Pulmonary artery endothelial cell (primary cell): ENCODE measurements at places on chromosomes 2 and 18. TPM values are rescaled to one million over a fixed set of nuclear protein-coding genes. Genes with fewer than 3 reads are reported as not detected.

GRCh38 chr18:80106482-80107051 lies 2.5 kb upstream of the ADNP2 start:
- DNase-seq = no peak

DNA sequence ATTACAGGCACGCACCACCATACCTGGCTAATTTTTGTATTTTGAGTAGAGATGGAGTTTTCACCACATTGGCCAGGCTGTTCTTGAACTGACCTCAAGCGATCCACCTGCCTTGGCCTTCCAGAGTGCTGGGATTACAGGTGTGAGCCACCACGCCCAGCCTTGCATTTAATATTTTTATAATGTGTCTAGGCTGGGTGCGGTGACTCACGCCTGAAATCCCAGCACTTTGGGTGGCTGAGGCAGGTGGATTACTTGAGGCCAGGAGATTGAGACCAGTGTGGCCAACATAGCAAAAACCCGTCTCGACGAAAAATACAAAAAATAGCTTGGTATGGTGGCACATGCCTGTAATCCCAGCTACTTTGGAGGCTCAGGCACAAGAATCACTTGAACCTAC lies 3.2 kb downstream of the RPL37A start:
- no peak for DNase-seq

GRCh38 chr2:72094701-72095100 lies 53.0 kb downstream of the CYP26B1 start:
- DNase-seq = no peak

DNA sequence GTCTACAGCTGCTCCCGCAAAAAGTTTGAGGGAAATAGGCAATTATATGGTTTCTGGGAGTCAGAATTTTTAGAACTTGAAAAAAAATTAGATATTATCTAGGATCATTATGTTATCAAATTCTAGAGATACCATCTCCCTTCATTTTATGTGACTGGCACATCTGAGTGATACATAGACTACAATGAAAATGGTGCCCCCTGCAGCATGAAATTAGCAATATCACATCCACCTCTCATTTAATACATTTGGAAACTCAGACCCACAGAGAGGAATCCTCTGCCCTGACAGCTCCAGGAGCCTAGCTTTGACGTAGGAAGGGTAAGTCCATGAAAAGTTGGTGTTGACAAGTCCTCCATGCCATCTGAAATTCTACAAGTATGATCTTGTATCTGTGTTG lies 381.6 kb downstream of the SUCLG1 start:
- DNase-seq = no peak

DNA sequence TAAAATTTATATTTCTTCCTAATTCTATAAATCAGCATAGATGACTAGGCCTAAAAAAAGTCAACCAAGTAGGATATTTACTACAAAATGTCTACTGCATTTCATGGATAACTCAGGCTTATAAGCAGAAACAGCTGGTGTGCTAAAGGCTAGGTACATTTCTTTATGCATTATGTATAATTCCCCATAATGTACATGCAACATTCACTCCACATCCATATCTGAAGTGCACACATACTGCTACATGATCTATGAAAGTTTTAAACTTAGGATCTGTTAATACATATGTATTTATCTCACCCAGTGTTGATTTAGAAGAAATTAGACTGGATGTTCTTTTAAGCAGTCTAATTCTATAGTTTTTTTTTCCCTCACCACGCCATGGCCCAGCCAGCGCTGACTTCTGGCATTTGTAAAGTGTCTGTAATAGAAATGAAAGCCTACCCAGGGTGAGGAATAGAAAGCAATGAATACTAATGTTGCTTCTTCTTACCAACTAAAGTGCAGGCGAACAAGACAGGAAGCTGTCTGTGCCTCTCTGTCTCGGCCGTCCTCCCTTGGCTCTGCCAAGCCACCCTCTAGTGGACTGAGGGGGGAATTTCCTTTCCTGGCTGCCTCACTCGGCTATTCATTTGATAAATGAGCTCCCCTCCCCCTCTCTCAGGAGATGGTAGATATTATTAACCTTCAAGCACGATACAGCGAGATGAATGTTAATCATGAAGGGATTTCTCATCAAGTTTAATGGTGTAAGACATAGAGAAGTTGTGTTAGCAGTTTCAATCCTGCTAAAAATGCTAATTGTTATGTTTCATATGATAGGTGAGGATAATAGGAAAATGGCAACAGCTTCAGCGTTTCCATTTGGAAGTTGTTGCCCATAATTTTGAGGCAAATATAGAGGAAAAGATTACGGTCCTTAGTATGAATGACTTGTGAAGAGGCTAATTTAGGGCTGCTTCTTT lies 384.5 kb downstream of the MTX2 start:
- DNase-seq = peak; percentile 15

GRCh38 chr18:43277164-43277600 lies at the start of gene SYT4:
TSS of gene SYT4 (minus strand) at chr18:43277490. CDS start at chr18:43277281, 209 bp downstream.
- DNase-seq = no peak

DNA sequence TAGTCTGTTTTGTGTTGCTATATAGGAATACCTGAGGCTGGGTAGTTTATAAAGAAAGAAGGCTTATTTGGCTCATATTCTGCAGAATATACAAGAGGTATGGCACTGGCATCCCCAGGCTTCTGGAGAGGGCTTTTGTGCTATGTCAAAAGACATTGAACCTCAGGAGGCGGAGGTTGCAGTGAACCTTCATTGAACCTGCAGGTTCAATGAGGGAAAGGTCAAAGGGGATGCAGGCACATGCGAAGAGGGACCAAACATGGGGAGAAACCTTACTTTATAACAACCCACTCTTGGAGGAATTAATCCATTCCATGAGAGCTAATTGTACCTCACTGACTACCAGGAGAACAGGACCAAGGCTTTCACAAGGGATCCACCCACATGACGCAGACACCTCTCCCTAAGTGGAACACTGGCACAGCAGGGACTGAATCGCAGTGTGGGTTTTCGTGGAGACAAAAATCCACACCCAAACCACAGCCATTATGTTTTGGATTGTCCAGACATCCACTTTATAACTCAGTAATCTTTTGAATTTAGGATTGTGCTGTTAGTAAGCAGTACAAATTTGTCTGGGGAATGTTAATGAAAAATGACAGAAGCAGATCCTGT lies 4.1 kb upstream of the SERPINB8 start:
- no peak for DNase-seq

Gene CELF4
- not detected in 2 replicates for total RNA-seq

Gene LHCGR
- total RNA-seq = not detected in 2 replicates

DNA sequence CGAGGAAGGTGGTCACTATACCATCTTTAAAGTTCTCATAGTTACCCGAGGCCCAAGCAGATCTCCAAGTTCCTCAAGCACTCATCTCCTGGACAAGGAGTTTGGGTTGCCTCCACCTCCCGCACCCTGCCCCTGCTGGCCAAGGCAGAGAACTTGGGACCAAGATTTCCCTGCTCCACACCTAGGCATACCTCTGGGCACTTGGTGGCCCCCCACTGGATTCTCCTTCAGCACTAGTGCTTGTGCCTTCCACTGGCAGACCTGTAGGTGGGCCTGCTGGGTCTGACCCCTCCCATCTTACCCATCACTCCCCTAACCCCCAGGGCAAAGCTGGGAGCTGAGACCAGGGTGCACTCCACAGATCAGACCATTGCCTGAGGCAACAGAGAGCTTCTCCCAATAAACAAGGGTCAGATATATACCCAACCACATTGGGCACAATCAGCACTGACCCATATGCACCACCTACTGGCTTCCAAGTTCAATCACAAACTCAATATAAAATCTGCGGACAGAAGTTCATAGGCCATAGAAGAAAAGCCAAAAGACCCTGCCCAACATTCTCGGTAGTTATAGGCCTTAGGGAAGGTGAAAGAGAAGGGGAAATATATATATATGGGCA lies 244.2 kb downstream of the EXOC6B start:
- no peak for DNase-seq

- no peak for DNase-seq
Measured at GRCh38 chr18:62345909-62346308, 20.8 kb downstream of the TNFRSF11A start.

Gene LONRF2
- total RNA-seq = not detected in 2 replicates

Gene EPB41L3
- 92.4 and 122 TPM in 2 replicates for total RNA-seq

GRCh38 chr2:212646698-212647366 lies 108.2 kb upstream of the ERBB4 start:
- no peak for DNase-seq

DNA sequence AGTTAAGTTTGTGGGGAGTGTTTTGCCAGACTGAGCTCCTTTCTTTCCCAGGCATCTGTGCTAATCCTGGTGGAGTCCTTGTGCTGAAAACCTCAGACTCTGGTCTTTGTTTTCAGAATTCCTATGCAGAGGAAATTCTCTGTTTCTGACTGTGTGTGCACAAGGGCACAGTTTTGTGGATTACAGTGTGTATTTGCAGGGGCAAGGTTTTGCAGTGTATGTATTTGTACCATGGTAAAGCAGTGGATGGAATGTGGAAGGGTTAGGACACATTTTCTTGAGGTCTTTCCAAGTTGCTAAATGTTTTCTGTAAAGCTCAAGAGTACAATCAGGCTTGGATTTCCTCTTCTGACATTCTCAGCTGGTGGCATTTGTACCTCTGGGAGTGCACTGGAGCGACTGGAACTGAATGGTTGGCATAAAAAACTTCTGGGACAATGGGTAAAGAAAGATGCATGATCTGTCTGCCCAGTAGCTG lies 139.5 kb upstream of the RND3 start:
- no peak for DNase-seq

GRCh38 chr2:13522917-13523821 lies 806.4 kb downstream of the TRIB2 start:
- DNase-seq = no peak

Gene ACMSD
- not detected in 2 replicates for total RNA-seq

GRCh38 chr2:19804639-19805260 lies 97.0 kb downstream of the TTC32 start:
- DNase-seq = no peak

Gene SLC19A3
- 0.07 and 0.39 TPM in 2 replicates for total RNA-seq

DNA sequence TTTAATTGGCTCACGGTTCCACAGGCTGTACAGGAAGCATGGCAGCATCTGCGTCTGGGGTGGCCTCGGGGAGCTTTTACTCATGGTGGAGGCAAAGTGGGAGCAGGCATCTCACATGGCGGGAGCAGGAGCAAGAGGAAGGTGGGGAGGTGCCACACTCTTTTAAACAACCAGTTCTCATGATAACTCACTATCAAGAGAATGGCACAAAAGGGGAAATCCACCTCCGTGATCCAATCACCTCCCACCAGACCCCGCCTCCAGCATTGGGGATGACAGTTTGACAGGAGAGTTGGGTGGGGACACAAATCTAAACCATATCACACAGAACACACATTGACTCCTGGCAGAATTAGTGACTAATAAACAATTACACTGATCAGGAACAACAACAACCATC lies 68.6 kb upstream of the ACKR3 start:
- DNase-seq = no peak

DNA sequence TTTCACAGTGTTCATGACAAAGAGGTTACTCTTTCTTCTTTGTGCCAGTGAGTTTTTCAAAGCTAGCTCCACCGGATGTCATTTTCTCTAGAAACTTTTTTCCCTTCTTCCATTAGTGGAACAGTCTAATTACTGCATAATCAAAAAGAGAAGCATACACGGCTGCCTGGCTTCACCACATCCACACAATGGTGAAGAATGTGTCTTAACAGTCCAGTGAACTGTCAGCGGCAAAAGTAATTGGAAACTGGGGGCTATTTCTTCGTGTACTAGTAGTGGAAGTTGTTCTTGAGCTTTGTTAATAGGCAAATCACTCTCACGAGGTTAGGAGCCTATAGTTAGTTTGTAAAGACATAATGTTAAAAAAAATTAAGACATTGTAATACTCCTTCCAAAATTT lies 32.9 kb upstream of the PIK3C3 start:
- DNase-seq = no peak

DNA sequence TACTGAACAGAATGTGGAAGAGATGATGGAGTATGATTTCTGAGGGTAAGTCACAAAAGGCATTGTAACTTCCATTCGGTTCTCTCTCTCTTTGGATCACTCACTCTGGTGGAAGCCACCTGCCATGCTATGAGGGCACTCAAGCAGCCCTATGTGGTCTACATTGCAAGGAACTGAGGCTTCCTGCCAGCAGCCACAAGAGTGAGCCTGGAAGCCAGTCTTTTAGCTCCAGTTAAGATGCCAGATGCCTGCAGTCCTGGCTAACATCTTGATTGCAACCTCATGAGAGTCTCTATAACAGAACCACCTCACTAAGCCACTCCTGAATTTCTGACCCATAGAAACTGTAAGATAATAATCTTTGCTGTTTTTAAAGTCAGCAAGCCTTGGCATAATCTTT lies 935.7 kb downstream of the LRP1B start:
- DNase-seq = no peak

Gene CDH19
- not detected in 2 replicates for total RNA-seq

DNA sequence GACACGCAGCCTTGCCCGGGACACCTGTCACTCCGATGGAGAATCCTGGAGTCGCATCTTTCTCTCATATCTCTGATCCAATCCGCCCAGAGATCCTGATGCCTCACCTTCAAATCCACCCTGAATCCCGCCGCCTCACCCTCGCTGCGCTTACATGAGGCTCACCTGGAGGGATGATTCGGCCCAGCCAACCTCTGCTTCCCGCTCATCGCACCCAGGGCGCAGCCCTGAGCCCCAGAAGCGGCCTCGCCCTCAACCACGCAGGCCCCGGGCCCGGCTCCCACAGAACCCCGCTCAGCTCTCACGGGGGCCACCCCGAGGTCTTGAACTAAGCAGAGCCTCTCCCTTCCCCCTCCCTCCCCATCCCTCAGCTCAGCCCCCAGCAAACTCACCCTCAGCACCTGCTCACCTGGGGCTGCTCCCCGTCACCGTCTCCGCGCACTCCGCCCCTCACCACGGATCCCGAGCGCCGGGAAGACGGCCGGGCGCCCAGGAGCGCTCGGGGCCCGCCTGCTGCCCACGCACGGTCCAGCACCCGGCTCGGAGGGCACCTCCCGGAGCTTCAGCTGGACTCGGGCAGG lies 160.0 kb downstream of the NDUFA10 start:
- no peak for DNase-seq

Gene NT5C1B
- total RNA-seq = not detected in 2 replicates
